A172 (cell line): ENCODE measurements at places on chromosomes 16 and 17.

DNA sequence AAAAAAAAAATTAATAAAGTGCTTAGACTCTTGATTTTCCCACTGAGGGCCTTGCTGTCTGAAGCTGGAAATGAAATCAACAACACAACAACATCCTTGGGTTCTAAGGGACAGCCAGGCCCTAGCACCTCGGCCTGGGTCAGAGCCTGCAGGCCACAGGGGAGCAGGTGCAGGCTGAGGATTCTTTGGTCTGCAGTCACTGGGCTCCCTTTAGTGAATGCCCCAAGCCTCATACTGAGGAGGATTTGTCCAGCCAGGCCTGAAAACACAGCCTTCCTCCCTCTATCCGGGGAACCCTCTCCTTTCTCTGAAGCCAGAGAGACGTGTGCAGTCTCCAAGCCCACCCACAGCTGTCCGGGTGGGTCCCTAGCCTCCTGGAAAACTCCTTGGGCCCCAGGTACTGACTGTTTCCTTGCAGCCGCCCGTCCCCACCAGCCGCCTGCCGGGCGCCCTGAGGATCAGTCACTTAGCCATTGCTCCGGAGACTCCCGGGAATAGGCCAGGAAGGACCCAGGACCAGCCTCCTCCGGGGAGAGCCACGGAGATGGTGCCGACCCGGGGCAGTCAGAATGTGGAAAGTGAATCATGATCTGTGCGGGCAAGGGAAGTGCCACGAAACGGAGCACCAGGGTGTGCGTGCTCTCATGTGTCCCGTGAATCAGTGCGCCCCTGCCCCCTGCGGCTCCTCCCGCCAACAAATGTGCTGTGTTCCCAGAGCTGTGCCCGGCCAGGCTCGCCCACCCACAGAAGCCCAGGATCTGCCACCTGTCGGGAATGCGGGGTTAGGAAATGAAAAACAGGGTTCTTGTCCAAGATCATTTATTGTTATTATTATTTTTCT is 91.0 kb downstream of the RTN4RL1 start:
- DNase-seq = no peak

- DNase-seq = no peak
These were observed 663 bp upstream of the GINS2 start for GRCh38 chr16:85689285-85689949.

DNA sequence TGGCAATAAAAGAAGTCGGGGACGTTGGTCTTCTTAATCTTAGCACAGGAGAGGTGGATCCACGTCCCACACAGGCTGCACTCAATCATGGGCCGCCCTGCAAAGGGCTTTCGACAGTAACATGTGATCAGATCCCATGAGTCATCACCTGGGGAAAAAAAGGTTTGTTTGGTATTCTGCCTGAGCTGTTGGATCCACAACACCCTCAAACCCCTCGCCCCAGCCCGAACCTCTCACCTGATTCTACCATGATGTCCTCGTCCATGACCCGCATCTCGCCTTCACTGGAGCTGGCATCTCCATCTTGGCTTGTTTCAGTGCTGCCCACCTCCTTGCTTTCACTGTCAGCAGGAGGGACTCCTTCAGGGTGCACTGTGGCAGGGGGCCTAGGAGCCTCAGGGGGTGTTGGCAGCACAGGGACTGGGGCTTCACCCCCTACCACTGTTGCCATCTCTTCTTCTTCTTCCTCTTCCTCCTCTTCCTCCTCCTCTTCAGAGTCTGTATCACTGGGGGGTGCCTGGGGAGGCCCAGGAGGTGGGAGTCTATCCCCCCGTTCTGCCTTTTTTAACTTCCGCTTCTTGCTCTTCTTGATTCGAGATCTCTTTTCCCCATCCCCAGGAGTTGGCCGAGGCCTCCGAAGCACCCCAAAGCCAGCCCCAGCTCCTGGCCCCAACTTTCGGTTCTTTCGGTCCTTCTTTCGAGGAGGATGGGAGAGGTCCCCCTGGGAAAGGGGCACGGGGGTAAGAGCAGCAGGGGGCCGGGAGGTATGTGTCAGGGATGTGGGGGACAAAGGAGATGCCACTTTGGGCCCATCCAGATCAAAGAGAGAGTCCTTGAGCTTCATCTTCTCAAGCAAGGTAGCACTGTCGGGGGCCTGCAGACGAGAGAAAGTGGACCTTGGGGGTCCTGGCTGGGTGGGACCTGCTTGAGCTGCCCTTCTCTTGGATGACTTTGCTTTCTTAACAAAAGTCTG is 1.7 kb upstream of the DVL2 start:
- peak; percentile 63 for DNase-seq

DNA sequence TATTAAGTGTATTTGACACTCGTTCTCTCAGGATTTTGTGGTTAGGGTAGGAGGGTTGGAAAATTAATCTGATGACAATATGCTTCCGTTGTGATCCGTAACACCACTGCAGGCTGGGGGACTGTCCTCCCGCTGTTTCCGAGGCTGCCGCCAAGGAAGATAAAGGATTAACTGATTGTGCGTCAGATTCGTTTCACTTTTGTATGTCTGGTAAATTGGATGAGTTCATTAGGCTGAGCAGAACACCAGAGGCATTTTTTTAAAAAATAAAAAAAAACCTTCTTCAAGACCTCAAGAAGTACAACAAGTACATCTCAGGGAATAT is 486.7 kb upstream of the SALL1 start:
- peak; percentile 63 for DNase-seq

- DNase-seq = peak; percentile 71
These were observed 1.7 kb downstream of the USP32 start for GRCh38 chr17:60390186-60390585.

- no peak for DNase-seq
These were observed 83.5 kb downstream of the ABCC6 start for GRCh38 chr16:16139806-16140205.

- no peak for DNase-seq
These were observed 61.9 kb upstream of the GSE1 start for GRCh38 chr16:85550953-85551924.

GRCh38 chr16:30947859-30948666 is 805 bp upstream of the ORAI3 start:
- DNase-seq = peak; percentile 98

DNA sequence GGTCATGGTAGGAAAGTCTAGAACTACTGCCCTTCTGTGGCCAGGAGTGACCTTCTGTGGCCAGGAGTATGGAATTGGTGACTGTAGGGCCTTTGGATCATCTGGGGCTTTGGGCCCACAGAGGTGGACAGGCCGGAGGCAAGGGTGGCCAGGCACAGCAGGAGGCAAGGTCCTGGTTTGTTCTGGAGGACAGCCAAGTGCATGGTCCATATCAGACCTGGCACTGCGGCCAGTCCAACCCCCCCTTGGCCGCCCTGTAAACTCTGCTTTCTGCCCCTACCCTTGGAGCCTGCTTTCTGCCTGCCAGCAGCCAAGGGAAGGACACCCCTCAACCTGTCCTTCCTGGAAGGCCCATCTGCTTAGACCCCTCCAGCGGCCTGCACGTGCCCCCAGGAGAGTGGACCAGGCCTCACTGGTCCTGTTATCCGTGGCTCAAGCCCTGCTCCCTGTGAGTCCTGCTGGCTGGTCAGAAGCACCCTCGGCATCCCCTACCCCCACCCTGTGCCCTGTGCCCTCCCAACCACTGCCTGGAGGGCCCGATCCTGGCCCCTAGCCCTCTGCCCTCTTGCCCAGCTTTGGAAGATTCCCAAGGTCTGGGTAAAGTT is 2.3 kb upstream of the DCXR start:
- no peak for DNase-seq

GRCh38 chr16:78645657-78646056 is 546.2 kb downstream of the WWOX start:
- no peak for DNase-seq

DNA sequence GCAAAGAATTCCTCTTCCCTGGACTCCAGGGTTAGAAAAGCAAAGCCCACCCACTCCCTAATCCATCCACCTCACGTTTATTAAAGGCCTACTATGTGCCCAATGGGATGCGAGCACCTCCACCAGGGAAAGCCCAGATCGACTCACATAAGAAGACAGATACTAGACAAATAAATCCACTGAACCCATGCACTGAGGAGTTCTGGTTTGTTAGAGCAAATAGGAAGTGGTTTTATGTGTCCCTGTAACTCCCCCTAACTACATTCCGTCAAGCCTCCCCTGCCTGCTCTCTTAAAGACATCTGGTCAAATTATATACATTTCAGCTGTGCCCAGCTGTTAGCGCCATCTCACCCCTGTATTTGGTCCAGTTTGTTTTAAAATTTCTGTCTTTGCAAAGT is 218.5 kb upstream of the RPL38 start:
- no peak for DNase-seq

- no peak for DNase-seq
These were observed 7.0 kb downstream of the CHAD start for GRCh38 chr17:50461550-50462132.

- no peak for DNase-seq
These were observed 18.7 kb downstream of the RAB40B start for GRCh38 chr17:82679586-82680465.

GRCh38 chr16:1709356-1709755 is 3.4 kb downstream of the MAPK8IP3 start:
- DNase-seq = no peak

DNA sequence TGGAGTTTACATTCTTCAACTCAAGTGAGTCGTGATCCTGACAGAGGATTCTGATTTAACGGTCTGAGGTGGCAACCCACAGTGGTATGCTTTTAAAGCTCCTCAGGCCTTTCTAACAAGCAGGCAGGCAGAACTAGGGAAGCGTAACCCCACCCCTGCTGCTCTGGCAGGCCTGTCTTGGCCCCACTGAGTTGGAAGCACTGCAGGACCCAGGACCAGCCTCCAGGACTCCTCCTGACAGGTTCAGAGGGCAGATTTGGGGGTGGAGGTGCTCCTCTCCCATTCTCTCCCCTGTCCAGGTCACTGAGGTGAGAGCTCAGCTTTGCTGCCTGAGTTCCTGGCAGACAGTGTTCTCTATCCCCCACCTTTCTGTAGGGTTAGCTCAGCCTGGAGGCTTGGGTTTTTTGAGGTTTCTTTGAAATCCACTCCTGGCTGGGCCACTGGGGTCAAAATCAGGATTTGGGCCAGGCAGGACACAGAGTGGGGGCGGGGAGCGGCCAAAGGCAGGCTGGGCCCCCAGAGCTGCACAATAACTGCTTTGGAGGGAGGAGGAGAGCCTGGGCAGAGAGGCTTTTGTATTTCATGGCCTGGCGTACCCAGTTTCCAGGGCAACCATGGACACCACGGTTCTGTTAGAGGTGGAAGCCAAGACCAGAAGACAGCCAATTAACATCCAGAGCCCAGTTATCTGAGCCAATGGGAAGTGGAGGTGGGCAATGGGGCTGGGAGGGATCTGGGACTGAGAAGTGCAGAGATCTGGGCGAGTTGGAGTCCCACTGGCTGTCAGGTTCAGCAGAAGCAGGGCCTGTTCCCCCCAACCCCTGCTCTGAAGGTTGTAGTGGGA is 9.5 kb downstream of the MRPL27 start:
- no peak for DNase-seq

DNA sequence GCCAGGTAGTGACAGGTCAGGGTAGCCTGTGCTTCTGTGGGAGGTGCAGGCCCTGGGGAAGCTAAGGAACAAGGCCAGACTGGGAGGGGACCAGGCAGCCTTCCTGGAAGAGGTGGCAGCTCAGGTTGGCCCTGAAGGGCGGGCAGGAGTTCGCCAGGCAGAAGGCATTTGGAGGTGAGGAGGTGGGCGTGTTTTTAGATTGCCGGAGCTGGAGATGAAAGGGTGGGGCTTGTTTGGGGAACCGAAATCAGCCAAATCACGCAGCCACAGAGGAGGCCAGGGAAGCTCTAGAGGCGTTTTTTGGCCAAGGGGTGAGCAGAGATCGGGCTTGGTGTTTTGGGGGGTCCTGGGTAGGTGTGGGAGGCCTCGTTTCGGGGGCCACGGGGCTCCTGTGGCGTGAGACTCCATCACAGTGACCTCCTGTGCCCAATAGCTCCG is 7.6 kb downstream of the ADCY7 start:
- no peak for DNase-seq
